ENCODE measurements at places on chromosomes 1 and 21. TPM values are rescaled to one million over a fixed set of nuclear protein-coding genes. Genes with fewer than 3 reads are reported as not detected.
A peak's percentile ranks its signal among the peaks of the same experiment; 100 is the strongest.

DNA sequence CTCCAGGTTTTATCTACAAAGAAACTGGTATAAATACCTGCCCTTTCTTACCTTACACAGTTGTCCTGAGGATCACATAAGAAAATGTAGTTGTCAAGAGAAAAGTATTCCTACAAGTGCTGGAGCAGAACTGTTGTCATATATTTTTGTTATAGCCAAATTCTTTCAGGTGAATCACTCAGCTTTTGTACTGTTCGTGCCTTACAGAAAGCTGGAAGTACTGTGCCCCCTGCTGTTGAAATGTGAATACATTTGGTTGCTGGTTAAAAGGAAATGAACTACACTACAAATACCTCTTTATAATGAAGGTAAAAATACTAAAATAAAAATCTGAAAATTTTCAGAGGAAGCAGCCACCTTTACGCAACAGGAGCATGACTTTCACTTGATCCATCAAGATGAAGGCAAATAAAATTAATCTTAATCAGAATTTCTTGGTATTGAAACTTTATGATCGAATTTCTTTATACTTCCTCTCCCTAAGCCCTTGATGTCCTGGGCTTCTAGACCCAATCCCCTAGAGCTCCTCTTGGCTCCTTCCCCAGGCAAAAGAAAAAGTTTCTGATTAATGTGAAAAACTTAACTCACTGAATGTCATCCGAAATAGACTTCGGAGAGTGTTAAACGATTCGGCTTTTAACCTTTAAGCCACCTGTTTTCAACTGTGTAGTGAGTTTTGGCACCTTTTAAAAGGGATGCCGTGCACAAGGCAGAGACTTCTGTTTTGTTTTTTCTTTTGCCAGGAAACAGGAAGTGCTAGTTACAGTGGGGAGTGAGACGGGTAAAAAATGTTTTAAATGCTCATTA, 12.5 kb downstream of the CHML start:
- peak; percentile 79 for DNase-seq

GRCh38 chr1:46333300-46334029, 7.1 kb upstream of the NSUN4 start:
- DNase-seq, result peak; percentile 49

DNA sequence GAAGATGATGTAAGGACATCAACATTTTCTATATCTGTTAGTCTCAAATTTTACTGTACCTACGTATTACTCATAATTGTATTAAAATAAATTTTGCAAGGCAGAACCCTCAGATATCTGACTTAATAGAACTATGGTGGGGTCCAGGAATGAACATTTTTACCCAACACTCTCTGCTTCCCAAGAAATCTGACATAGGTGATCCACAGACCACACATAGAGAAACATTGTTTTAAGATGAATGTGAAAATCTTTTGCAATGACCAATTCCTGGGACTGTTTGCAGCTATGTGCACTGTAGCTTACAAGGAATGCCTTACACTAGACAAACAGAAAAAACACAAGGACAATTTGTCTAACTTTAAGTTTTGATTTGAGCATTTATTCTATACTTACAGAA, 645.6 kb upstream of the ADGRL2 start:
- no peak for DNase-seq

GRCh38 chr1:186304982-186305949, 69.8 kb downstream of the TPR start:
- DNase-seq, result peak; percentile 45

DNA sequence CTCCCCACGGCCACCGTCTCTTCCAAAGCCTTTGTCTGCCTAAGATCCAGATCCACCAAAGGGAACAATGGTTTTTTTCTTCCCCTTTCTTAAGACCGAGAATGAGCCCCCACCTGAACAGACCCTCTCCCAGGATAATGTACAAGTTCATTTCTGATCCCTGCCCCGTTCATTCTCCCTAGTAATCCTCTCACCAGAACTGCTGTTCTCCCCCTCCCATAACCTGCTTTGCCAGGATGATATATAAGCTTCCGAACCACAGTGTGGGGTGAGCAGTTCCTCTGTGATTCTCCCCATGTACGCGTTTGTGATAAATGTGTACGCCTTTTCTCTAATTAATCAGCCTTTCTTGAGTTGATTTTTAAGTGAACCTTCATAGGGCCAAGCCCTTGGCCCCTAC, 4.9 kb downstream of the RD3 start:
- no peak for DNase-seq

DNA sequence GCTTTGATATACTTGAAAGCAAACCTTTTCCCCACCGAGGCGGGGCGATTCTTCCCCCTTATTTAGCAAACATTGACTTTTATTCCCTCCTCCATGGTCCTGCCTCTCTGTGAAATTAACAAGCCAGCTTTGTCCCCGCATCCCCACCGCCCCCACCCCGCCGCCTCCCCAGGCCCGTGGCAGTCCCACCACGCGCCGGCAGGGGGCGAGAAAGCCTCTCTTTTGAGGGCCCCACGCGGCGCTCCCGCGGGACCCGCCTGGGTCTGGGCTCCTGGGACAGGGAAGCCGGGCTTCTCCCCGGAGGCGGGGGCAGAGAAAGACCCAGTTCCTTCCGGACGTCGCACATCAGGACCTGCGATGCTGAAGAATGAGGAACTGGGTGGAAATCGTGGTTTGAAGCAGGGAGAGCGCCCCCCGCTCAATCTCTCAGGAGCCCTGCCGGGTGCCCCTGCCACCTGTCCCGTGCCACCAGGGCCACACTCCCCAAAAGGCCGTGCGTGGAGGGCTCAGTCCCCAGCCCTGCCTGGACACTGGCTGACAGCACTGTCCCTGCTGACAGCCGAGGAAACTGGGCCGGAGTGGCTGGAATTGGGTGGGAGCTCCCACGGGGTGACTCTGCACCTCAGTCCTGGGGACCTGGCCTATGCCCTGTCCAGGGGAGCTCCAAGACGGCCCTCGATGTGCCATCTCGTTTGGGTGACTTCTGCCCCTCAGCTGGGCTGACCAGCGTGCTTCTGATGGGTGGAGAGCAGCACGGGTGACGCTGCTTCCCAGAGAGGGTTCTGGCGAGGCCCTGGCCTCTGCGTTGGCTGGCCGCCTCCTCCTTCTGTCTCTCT, 8.6 kb upstream of the ACTRT2 start:
- DNase-seq, result no peak

BACE2 gene
- total RNA-seq, result 64.8 TPM

DNA sequence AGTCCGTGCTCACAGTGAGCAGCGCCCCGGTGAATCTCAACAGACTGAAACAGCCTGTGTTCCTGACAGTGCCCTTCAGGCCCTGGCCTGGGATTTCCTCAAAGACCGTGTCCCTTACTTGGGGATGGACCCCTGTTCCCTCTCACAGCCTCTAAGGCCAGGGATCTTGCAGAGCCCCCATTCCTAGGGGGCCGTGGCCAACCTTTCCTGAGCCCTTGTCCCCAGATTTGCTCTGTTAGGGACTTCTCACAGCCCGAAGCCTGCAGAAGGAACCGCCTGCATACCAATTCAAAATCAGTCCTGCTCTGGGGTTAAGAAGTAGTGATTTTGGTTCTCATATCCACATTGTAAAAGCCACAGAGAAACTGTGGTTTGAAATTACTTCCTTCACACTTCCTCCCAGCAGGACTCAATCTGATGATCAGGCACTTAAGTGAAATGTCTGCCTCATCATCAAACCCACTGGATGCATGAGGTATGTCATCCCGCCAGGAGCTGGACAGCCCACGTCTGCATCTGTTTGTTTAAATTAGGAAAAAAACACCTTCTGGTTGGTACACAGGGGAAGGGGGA, 14.9 kb downstream of the ABCA4 start:
- DNase-seq, result no peak

CLK2 gene
- 23.4 TPM for total RNA-seq

NR0B2 gene
- total RNA-seq, result not detected

DNA sequence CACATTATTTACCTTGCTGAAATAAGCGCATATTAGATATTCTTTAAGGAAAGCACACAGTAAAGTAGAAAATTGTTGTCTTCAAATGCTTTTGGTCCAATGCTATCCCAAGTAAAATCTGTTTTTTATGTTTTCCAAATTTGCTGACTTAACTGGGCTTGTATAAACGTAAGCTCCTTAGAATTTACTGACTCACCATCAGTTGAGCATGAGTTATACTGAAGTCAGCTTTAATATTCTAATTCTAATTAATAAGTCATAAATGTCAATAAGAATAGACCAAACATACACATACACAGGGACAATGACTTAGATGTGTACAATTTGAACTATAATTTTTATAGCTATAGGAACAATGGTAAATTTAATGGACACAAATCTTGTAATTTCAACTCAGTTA, 319.2 kb downstream of the TPR start:
- peak; percentile 87 for DNase-seq

GRCh38 chr1:159881622-159882526, 18.1 kb downstream of the CFAP45 start:
- peak; percentile 100 for DNase-seq

DNA sequence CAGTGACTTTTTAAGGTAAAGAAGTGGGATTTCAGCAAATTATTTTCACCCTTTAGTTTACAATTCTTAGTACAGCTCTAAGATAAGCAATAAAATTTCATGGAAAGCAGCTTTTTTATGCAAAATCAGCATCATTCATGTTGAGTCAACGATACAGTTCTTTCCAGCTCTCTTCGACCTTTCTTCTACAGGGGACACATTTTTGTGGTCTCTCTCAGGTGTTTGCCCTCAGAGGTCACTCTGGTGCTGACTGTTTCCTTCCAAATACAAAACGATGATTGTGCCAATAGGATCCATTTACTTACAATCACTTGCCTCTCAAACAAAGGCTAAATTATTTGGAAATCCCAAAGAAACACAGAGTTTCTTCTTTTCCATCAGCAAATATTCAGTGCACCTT, 51.0 kb downstream of the PSMG1 start:
- DNase-seq, result peak; percentile 25

DNA sequence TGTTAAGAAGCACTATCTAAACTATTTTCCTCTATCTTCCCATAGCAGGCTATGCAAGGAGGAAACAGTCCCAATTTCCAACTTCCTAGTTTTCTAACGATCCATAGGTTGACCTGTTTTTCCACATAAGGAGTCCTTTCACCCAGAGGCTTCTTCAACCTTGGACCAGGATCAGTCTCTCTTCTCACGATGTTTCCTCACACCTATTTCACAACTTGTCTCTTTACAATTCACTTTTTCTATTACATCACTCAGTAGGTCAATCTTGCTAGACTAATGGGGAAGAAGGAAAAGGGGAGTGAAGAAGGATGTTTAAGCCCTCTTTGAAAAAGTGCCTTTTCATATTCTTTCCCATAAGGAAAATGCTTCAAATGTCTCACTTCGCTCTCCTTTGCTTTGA, 15.9 kb downstream of the PALMD start:
- DNase-seq, result peak; percentile 38

- peak; percentile 93 for DNase-seq
These were observed 21.3 kb downstream of the CCDC30 start for GRCh38 chr1:42484382-42484781.

DNA sequence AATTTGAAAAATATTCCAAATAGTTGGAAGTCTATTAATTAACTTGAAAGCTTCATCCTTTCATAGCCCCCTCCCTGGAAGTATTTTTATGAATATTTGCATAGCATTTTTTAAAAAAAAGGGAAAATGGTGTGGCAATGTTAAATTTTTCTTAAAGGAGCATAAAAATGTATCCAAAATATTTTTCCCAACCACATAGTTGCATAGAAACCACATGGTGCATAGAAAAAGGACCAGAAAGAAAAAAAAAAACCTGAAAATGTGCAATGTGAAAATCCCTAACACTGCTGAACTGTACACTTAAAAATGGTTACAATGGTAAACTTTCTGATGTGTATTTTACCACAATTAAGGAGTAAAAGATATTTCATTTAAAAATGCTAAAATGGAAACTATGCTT, 8.0 kb downstream of the C1orf167 start:
- DNase-seq, result no peak

GRCh38 chr1:21906173-21907078, 30.7 kb downstream of the HSPG2 start:
- DNase-seq, result peak; percentile 30

DNA sequence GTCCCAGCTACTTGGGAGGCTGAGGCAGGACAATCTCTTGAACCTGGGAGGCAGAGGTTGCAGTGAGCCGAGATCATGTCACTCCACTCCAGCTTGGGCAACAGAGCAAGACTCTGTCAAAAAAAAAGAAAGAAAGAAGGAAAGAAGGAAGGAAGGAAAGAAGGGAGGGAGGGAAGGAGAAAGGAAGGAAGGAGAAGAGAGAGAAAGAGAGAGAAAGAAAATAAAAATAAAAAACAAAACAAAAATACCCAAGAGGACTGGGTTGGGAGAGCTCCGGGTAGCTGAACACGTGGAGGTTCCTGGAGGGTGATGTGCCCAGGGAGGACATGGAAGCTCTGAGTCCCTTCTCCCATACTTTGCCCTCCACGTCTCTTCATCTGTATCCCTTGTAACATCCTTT, 45.7 kb upstream of the CITED4 start:
- no peak for DNase-seq

DNA sequence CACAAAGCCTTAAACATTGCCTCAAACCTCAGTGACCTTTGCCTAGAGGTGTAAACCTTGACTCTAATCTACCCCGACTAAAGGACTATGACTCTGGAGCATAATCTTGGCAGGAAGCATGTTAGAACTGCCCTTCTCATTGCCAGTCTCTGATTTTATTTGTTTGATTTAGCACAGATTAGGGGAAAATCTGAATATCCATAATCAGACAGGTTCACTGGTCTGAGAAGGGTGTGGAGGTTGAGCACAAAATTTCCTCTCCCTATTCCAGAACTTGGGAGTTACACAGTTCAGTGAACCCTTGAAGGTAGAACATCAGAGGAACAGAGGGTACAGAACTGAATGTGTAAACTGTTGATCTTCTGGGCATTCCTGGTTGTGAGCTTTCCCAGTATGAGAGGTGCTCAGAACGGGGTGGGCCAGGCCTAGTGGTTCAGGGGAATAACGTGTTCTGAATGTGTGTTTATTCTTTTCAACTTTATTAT, 8.3 kb upstream of the PSMB4 start:
- no peak for DNase-seq

AMY2B gene
- total RNA-seq, result 3.9 TPM

CD101 gene
- 0.53 TPM for total RNA-seq

- no peak for DNase-seq
These were observed 25.3 kb downstream of the TFF3 start for GRCh38 chr21:42289926-42290325.

DNA sequence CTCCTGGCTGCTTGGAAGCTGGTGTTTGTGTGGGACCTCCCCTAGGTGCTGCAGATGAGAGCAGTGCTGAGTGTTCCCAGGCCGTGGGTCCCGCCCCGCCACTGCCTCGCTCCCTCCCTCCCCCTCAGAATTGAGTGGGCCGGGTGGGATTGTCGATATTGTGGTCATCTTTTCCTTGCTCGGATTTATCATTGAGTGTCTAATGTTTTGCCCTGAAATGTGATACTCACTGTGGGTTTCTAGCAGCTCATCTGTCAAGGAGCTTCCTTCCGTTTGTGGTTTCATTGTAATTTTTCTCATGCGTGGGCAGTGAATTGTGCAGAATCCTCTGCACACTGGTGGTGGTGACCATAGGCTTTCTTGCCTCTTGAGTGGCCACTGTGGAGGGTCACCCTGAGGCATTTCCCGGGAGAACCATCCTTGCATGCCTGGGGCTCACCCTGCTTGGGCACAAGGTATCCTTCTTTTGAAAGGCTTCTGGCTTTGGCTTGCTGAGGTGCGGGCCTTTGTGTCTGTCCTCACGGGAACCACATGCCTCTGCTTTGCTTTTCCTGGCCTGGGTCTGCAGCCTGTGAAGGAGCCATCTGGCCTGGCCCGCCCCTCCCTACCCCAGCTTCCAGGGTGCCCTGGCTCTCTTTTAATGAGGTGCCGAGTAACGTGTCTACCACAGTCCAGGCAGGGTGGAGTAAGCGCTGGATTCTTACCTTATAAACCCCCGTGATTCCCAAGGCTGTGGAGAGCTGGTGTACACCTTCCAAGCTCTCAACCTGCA, 25.6 kb downstream of the SLX9 start:
- DNase-seq, result no peak

GRCh38 chr21:42474043-42474831, 21.8 kb downstream of the RSPH1 start:
- peak; percentile 89 for DNase-seq

PIK3C2B gene
- total RNA-seq, result 2.1 TPM

Measured in bronchial epithelial cell (primary cell).